IMR-90 (cell line): ENCODE measurements at places on chromosomes 1 and 21.

GRCh38 chr1:155051777-155052398 lies 772 bp downstream of the ADAM15 start:
- DNase-seq, result peak; percentile 13

GRCh38 chr1:58432851-58433668 lies 113.5 kb downstream of the OMA1 start:
- peak; percentile 60 for DNase-seq

DNA sequence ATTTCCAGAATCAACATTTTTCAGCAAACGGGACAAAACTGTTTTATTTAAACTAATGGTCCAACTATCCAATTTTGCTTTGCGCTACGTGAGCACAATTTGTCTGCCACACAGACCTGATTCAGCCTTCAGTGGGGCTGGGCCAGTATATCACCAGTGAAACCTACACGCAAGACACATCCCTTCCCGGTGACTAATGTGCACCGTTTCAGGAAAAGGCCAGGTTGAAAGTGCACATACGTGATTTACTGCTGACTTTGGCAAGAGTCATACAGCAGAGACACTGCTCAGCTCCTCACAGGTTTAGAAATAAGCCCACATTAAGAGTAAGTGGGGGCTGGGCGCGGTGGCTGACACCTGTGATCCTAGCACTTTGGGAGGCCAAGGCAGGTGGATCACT lies 5.1 kb upstream of the TMEM51 start:
- no peak for DNase-seq

- DNase-seq, result peak; percentile 36
Measured at GRCh38 chr1:20194757-20195461, 8.6 kb upstream of the PLA2G2C start.

- DNase-seq, result no peak
Measured at GRCh38 chr1:205630651-205631009, 1.2 kb downstream of the ELK4 start.
